ENCODE measurements at places on chromosomes 1 and 21. TPM values are rescaled to one million over a fixed set of nuclear protein-coding genes. Genes with fewer than 3 reads are reported as not detected.

The DENND2D gene
- total RNA-seq: 1.2 TPM

The APOBEC4 gene
- not detected for total RNA-seq

The LRRC53 gene
- under 0.01 TPM for total RNA-seq

The RGS1 gene
- total RNA-seq: 6.5 TPM

The DISC1 gene
- 5.3 TPM for total RNA-seq

The MMEL1 gene
- 7.3 TPM for total RNA-seq
